ENCODE measurements at places on chromosomes 11 and 22.

GRCh38 chr22:26479792-26480610 lies 3.6 kb downstream of the HPS4 start:
- DNase-seq: no peak

GRCh38 chr11:64083398-64084080 lies 47.8 kb downstream of the FLRT1 start:
- DNase-seq: no peak

DNA sequence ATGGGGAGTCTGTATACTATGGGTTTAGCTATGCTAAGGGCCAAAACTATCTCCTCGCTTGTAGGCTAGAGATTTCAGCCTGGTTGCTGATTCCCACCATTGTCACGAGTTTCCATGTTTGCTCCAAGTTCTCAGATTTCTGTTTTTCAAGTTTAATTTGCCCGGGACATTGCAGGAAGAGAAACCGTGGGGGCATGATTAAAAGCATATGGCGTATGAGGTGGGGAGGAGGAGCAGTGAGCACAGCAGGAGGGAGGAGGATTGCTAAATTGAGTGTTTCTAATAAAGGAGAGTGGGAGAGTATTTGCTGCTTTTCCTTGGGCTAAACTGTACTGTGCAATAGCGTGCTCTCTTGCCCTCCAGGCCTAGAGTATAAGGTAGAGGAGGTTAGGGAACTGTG lies 558.4 kb downstream of the METTL15 start:
- DNase-seq: no peak

- no peak for DNase-seq
These were observed 263.8 kb upstream of the NARS2 start for GRCh38 chr11:78838417-78838816.

GRCh38 chr11:112612250-112612849 lies 348.9 kb upstream of the NCAM1 start:
- no peak for DNase-seq

GRCh38 chr11:96180341-96180740 lies 162.7 kb downstream of the MAML2 start:
- no peak for DNase-seq

DNA sequence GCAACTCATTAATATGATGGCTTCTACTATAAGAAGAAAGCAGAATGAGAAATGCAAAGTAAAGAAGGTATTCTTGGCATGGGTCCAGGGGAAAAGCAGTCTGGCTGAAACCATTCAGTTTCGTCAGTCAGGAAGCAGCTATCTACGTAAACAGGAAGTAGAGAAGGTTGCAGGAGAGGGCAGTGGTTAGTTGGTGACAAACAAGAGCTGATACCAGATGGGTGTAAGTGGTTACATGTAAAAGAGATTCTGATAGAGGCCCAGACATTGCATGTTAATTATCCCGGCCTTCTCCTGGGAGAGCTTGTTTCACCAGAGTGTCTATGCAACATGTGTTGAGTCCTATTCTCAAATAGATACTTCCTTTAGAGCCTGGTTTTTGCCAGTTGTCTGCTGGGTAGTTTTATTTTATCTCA lies 58.4 kb upstream of the PSMA1 start:
- peak; percentile 92 for DNase-seq

- no peak for DNase-seq
These were observed 67.3 kb upstream of the BARX2 start for GRCh38 chr11:129308241-129308865.

- DNase-seq: no peak
These were observed 55.9 kb downstream of the RPUSD4 start for GRCh38 chr11:126155402-126156187.

DNA sequence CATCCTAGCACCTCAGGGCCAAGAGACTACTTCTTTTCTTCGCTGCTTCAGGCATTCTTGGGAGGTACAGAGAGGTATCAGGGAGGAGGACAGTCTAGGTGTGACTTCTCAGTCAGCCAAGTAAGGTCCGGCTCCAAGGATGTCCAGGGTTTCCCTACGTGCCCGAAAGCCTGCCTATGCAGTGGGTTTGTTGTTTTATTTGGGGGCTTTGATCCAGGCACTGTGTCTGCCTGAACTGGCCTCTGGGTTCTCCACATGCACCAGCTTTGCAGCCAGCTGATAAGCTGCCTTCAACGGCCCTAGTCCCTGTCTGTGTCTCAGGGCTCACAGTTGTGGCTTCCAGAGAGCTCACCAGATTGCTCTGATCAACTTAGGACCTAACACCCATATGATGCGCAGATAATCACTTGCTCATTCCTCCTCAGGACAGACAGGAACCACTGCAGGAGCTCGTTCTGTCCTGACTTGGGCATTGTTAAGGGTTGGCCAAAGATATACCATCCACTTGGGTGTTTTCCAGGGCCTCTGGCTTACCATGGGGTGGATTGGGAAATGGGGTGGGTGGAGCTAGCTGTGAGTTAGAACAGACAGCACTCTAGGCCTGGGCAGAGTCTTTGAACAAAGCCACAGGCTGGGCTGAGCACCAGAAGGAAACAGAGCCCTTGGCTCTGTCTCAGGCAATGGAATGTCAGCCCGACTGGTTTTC lies 45.5 kb upstream of the CRYBB3 start:
- no peak for DNase-seq

- DNase-seq: no peak
These were observed 22.1 kb upstream of the LMO2 start for GRCh38 chr11:33913991-33914390.

DNA sequence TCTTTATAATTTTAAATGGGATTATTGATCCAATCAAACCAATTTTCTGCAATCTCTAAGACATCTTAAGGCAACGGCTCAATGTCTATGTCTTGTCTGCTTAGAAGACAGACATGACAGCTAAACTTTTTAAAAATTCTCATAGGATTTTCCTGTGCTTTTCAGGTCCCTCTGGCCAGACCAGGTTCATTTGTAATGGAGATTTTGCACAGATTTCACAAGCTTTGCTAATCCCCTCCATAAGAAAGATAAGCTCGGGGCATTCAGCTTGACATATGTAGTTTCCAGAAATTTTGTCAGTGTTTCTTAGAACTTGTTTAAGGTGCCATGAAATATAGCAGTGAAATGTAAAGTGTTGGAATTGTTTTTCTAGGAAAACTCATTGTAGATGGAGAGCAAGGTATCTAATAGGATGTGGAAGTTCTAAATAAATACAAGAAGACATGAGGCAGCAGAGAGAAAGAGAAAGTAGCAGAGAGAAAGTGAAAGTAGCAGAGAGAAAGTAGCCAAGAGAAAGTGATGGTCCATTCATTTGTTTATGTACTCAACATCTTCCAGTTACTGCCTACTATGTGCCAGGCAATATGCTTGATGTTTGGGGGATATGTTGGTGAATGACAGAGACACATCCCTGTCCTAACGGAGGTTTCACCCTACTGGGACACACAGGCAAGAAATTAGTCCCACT lies 219.1 kb upstream of the ARHGAP42 start:
- no peak for DNase-seq

DNA sequence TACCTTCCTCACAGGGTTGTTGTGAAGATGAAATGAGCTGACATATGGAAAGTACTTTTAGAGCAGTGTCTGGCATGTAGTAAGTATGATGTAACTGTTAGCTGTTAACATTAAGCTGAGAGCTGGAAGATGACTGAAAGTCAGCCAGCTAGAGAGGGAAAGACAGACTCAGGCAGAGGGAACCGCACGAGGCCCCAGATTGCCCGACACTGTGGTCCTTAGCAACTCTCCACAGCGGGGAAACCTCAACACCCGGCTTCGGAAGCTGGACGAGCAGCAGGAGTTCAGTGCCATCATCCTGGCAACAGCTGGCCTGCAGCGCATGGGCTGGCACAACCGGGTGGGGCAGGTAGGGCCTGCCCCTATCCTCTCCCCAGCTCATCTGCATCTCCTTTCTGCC lies 6.5 kb downstream of the HMBS start:
- DNase-seq: no peak

DNA sequence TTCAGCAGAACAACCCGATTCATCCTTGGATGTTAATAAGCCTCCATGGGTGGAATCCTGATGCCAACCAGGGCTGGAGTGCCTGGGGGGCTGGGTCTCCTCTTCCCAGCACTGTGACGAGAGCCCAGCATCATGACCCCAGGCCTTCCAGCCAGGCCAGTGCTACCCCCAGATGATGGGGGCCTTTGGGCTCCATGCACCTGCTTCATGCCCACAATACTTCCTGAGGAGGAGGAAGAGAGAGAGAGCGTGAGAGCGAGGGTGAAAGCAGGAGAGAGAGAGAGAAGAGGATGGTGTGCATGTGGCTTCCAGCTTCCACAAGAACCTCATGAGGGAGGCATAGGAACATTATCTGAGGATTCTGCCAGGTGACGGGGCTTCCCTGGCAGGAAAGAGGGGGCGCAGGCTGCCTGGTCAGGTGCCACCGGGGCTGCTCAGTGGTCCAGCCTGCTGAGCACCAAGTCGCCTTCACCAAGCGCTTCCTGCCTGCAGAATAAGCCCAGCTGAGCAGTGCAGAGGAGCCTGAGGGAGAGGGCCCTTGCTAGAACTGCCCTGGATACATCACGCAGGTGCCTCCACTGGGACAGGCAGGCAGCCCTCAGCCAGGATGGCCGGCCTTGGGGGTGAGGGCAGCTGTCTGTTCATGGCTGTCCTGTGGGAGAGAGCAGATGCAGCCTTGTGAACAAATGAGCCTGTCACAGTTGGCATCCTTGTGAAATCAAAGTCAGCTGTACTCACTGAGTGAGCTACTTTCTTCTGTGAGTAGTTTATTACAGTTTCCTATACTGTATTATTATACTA lies 243.3 kb upstream of the B3GAT1 start:
- DNase-seq: no peak

DNA sequence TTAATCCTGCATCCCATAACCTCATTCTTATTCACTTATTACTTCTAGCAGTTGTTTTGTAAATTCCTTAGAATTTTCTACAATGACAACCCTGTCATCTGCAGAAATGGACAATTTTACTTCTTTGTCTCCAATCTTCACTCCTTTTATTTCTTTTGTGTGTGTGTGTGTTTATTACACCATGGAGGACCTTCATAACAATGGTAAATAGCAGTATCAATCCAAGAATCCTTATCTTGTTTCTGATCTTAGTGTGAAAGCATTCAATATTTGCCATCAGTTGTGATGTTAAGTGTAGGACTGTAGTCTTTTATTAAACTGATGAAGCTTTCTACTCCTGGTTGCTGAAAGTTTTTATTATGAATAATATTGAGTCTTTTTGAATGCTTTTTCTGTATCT lies 109.1 kb downstream of the MPPED2 start:
- DNase-seq: no peak

GRCh38 chr11:47254386-47254785 lies 3.4 kb upstream of the NR1H3 start:
- no peak for DNase-seq

- DNase-seq: no peak
These were observed 62.4 kb downstream of the NAV2 start for GRCh38 chr11:19774817-19775580.

DNA sequence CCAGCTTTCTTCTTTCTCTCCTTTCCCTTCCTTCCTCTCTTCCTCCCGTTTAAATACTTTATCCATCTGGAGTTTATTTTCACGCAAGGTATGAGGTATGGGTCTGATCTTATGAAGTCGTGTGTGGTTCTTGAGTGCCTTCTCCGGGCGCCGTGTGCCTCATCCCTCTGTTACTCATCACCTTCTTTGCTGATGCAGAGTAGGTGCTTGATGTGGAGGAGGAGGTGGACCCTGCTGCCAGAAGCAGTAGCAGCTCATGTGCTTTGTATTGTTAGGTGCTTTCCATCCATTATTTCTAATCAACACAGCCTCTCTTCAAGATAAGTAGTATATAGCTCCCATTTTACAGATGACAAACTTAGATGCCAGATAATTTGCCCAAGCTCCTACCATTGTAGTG lies 47.0 kb downstream of the TNRC6B start:
- DNase-seq: peak; percentile 21

DNA sequence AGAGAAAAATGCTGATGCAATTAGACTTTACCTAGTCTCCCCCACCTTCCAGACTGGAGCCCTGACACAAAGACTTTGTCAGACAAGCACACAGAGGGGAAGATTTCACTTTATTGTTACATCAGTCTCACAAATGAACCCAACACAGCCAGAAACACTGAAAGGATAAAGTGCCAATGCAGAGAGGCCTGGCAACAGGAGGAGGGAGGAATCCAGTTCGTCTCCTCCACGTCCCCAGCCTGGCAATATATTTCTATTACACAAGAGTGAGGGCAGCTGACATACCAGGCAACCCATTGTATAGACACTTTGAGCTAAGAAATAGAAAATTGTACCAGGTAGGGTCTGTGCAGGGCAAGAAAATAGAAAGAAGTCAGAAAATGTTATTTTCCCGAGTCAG lies 16.2 kb upstream of the TMEM9B start:
- no peak for DNase-seq

DNA sequence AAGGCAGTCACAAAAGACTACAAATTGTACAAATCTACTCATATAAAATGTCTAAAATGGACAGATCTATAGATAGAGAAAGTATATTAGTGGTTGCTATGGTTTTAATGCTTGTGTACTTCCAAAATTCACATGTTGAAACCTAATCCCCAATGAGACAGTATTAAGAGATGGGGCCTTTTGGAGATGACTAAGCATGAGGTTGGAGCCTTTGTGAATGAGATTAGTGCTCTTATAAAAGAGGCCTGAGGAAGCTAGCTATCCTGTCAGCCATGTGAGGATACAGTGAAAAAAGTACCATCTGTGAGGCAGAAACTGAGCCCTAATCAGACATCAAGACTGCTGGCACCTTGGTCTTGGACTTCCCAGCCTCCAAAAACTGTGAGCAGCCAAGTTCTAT lies 82.6 kb downstream of the CYP2R1 start:
- no peak for DNase-seq

- DNase-seq: peak; percentile 62
These were observed 643 bp downstream of the TIGD3 start for GRCh38 chr11:65355013-65355775.

DNA sequence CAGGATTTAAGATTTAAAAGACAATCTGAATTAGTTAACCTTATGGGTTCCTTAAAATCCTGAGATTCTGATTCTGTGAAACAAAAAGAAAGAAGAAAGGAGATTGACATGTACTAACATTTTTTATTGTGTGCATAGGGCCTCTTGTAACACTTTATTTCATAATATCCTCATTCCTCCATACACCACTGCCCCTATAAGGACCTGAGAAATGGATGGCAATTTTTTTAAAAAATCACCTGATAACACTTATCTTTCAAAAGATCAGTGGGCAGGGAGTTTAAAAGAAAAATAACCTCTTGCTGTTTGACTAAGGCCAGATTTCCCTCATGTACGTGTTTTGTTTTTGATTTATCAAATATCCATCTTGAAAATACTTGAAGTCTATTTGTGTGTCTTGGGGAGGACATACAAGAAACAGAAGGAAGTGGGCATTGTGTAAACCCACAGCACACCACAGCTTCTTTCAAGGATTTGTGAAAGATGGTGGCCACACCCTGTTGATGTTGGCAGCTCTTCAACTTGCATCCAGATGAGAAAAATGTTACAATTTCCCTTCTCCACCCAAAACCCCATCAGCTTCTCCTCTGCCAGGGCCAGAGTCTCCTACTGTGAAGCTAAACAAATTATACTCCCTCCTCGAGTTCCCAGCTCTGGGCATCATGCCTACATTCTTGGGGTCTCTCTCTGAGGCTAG lies 35.0 kb upstream of the MPEG1 start:
- peak; percentile 17 for DNase-seq

- DNase-seq: peak; percentile 39
These were observed 7.0 kb downstream of the UNC93B1 start for GRCh38 chr11:67996622-67997474.

All from CD4-positive, alpha-beta T cell treated with Interleukin-12 subunit alpha and Interleukin-12 subunit beta, for 1 hour (primary cell).